ENCODE measurements at places on chromosomes 16 and 17.

DNA sequence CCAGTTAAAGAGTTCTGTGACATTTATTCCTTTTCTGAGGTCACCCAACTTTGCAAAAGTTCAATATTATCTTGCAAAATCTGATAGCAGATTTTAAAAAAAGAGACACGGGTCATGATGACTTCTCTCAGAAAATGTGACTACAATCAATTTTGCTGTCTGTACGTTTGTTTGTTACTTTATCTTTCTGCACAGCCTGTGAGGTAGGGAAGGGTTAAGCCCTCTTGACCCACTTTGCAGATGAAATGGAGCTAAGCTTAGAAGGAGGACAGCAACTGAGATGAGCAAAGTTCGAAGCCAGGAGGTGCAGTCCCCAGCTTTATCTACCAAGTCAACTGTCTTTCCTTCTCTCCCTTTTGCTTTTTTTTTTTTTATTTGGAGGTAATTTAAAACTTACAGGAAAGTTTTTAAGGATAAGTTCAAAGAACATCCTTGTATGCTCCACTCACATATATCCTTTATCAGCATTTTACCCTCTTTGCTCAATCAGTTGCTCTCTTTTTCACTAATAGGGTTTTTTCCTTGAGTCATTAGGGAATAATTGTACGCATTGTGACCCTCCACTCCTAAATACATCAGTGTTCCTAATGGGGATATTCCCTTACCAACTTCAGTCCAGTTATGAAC lies 86.8 kb downstream of the MSI2 start:
- no peak for DNase-seq

- no peak for DNase-seq
These were observed 84.6 kb downstream of the GP2 start for GRCh38 chr16:20242568-20243255.

DNA sequence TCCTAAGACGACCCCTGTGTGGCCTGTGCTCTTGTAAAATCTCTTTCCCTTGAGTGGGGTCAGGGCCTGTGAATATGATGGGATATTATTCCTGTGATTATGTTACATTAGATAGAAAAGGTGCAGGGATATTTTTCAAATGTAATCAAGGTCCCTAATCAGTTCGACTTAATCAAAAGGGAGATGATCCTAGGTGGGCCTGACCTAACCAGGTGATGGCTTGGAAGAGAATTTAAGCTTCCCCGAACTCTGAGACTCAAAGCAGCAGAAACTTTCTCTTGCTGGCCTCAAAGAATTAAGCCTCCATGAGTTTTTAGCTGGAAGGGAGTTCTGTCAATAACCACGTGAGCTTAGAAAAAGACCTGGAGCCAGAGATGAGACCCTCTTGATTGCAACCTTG lies 124.7 kb downstream of the MAF start:
- no peak for DNase-seq

DNA sequence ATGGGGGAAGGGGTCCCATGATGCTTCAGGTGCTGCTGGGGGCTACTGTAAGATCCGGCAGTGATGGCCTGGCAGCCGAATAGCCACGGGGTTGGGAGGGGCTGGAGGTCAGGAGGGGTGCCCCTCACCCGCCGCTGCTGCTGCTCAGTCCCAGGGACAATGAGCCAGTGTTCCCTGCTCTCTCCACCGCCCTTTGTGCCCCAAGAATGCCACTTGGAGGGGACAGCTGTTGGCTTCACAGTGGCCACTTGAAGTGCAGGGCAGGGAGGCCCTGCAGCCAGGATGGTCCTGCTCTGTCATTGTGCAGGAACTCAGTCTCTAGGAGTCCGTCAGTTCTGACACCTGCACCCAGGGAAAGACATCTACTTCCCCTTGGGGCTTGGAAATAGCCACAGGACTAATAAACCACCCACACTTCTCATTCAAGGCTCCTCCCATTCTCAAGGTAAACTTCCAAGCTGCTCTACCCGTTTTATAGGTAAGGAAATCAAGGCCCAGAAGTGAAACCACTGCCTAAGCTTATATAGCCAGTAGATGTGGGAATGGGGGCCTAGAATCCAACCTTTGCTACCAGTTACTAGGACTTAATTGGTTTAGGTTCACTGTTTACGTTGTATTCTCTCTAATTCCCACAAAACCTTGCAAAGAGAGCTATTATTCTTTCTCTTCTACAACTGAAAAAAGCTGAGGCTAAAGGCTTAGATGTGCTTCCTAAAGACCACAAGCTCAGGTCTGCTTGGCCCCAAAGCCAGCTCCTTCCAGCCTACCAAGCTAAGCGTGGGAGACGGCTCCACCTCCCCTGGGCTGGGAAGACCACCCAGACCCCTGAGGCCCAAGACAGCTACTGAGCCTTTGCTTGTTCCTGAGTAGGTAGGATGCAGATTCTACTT lies 6.2 kb upstream of the CPSF4L start:
- DNase-seq: no peak

- DNase-seq: no peak
These were observed 5.0 kb upstream of the WFIKKN2 start for GRCh38 chr17:50830352-50830751.

- DNase-seq: no peak
These were observed 13.5 kb upstream of the PNPO start for GRCh38 chr17:47927821-47928400.

GRCh38 chr17:69535016-69535570 lies 120.6 kb downstream of the MAP2K6 start:
- no peak for DNase-seq

GRCh38 chr17:57572062-57572461 lies 173.0 kb downstream of the CCDC182 start:
- no peak for DNase-seq

DNA sequence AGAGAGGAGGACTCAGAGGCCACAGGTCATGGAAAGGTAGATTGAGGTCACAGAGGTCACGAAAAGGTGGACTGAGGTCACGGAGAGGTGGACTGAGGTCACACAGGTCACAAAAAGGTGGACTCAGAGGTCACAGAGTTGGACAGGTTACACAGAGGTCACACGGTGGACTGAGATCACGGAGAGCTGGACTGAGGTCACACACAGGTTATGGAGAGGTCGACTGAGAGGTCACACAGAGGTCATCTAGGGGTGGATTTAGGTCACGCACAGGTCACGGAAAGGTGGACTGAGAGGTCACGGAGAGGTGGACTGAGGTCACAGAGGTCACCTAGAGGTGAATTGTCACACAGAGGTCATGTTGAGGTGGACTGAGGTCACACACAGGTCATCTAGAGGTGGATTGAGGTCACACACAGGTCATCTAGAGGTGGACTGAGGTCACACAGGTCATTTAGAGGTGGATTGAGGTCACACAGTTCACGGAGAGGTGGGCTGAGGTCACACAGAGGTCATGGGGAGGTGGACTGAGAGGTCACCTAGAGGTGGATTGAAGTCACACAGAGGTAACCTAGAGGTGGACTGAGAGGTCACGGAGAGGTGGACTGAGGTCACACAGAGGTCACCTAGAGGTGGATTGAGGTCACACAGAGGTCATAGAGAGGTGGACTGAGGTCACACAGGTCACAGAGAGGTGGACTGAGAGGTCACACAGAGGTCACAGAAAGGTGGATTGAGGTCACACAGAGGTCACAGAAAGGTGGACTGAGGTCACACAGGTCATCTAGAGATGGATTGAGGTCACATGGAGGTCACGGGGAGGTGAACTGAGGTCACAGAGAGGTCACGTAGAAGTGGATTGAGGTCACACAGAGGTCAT lies 26.7 kb upstream of the JPT2 start:
- no peak for DNase-seq

- DNase-seq: no peak
These were observed 59.1 kb downstream of the C17orf67 start for GRCh38 chr17:56774650-56775049.

DNA sequence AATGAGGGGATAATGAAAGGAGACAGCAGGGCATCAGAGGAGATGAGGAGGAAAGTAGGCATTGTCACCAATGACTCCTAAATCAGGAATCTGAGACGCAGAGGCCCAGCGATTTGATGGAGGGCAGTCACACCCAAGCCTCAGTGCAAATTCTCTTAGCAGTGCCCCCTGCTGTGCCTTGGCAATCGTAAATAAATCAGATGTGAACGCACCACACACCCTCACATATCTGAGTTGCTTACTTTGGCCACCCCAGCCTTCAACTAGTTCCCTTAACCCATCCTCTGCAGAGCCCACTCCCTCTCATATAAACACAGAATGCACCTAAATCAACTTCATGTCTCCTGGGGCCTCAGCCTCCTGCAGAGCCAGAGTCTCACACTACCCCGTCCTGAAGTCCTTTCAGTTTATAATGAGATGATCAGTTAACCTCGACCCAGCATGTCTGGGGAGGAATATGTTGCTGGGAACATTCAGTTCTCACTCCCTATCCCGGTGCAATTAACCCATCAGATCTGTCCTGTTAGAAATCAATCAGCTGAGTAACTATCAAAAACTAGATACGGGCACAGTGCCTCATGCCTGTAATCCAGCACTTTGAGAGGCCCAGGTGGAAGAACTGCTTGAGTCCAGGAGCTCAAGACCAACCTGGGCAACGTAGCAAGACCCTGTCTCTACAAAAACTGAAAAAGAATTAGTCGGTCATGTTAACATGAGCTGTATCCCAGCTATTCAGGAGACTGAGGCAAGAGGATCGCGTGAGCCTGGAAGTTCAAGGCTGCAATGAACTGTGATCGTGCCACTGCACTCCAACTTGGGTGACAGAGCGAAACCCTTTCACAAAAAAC lies 78.4 kb downstream of the SLC39A11 start:
- no peak for DNase-seq

- no peak for DNase-seq
These were observed 1.3 kb downstream of the GSPT1 start for GRCh38 chr16:11914210-11915113.

- DNase-seq: no peak
These were observed 39.9 kb downstream of the USP32 start for GRCh38 chr17:60352071-60352470.
